ENCODE measurements at places on chromosomes 7 and 10.

GRCh38 chr10:107496594-107496993 lies 332.1 kb upstream of the SORCS1 start:
- H3K27me3 ChIP-seq = no peaks in the 10 kb centered on the region
- H3K4me1 ChIP-seq = no peaks in the 10 kb centered on the region
- no peaks in the 10 kb centered on the region for H3K36me3 ChIP-seq
- no peak overlapping the region for H3K4me3 ChIP-seq

- H3K4me1 ChIP-seq = peaks cover 7% of the 10 kb centered on the region
- no peak overlapping the region for H3K4me3 ChIP-seq
- no peak overlapping the region for H3K27ac ChIP-seq
- H3K27me3 ChIP-seq = no peaks in the 10 kb centered on the region
- no peaks in the 10 kb centered on the region for H3K36me3 ChIP-seq
Observed at GRCh38 chr7:44965937-44966730, 12.7 kb downstream of the MYO1G start.

- H3K27ac ChIP-seq = no peak overlapping the region
- no peak for DNase-seq
- H3K27me3 ChIP-seq = no peaks in the 10 kb centered on the region
Observed at GRCh38 chr7:1544178-1544895, 11.7 kb downstream of the TMEM184A start.

GRCh38 chr7:111074748-111075146 lies 16.2 kb upstream of the LRRN3 start:
- H3K27me3 ChIP-seq = no peaks in the 10 kb centered on the region
- H3K4me1 ChIP-seq = no peaks in the 10 kb centered on the region
- no peak for DNase-seq
- no peak overlapping the region for H3K27ac ChIP-seq

- H3K4me3 ChIP-seq = no peak overlapping the region
- H3K36me3 ChIP-seq = no peaks in the 10 kb centered on the region
- H3K27ac ChIP-seq = no peak overlapping the region
- H3K27me3 ChIP-seq = no peaks in the 10 kb centered on the region
- no peaks in the 10 kb centered on the region for H3K4me1 ChIP-seq
Observed at GRCh38 chr10:21069278-21069677, 172.2 kb upstream of the NEBL start.

DNA sequence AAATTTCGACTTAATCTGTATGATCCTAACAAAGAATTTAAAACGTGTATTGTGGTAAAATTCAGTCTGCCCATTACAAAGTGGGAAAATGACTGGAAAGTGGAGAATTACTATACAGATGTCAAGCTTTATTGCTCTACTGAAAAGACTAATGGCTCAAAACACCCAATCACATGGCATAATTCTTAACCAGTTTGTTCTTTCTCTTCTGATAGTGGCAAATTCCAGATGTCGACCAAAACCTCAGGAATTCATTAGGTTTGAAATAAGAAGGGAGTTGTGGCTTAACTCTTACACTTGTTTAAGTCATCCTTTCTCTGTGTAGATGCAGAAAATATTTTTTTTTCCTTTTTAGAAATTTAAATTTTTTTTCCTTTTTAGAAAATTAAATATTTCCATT lies 1254.9 kb upstream of the LRRN3 start:
- no peak for DNase-seq
- no peaks in the 10 kb centered on the region for H3K4me1 ChIP-seq
- H3K27ac ChIP-seq = no peak overlapping the region
- H3K4me3 ChIP-seq = no peak overlapping the region
- no peaks in the 10 kb centered on the region for H3K36me3 ChIP-seq
- no peaks in the 10 kb centered on the region for H3K27me3 ChIP-seq

- no peak overlapping the region for H3K4me3 ChIP-seq
- no peaks in the 10 kb centered on the region for H3K27me3 ChIP-seq
- no peak overlapping the region for H3K27ac ChIP-seq
- DNase-seq = no peak
- no peaks in the 10 kb centered on the region for H3K4me1 ChIP-seq
- H3K36me3 ChIP-seq = no peaks in the 10 kb centered on the region
Observed at GRCh38 chr10:65769828-65770227, 1156.0 kb upstream of the LRRTM3 start.

- H3K4me3 ChIP-seq = no peak overlapping the region
- H3K27me3 ChIP-seq = no peaks in the 10 kb centered on the region
Observed at GRCh38 chr10:17185873-17186272, 15.6 kb downstream of the TRDMT1 start.

Data from ovary (tissue), 10 donors.